ENCODE measurements at places on chromosomes 3 and 15.

- no peaks in the 10 kb centered on the region for H3K36me3 ChIP-seq
- no peak for DNase-seq
- no peak overlapping the region for H3K27ac ChIP-seq
- H3K4me3 ChIP-seq: no peak overlapping the region
- no peaks in the 10 kb centered on the region for H3K4me1 ChIP-seq
- H3K27me3 ChIP-seq: peaks cover 5% of the 10 kb centered on the region
Measured at GRCh38 chr15:40245666-40246450, 7.0 kb downstream of the PAK6 start.

DNA sequence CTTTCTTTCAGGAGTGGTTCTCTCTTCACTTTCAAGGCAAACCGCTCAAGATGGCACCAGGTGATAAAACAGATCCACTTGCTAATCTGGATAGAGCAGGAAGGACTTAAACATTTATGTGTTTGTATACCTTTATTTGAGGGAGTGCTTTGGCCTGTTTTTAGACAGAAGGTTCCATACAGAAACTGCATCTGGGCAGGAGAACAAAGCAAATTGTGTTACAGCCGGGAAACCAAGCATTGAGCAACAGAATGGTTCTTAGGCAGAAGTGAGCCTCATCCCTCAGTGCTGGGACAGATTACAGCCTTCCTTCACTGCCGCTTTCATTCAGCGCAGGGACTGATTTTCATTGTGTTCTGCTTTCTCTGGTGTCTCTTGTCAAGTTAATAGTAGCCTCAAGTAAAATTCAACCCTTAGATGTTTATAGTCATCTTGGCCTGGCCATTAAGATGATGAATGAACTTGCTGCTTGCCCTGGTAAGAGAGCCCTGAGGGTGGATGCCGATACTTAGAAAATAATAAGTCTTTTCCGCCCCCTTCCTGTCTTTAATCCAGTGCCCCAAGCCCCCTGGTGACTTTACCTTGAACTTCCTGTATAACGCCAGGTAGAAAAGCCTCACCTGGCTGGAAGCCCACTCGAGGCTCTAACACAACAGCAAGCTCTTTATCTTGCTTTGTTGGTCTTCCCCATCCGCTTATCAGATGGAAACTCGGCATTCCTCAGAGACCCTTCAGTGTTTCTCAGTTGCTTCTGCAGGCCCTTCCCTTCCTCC, 168.0 kb upstream of the CTDSPL start:
- no peak overlapping the region for H3K4me3 ChIP-seq
- no peak for DNase-seq
- no peaks in the 10 kb centered on the region for H3K36me3 ChIP-seq
- no peaks in the 10 kb centered on the region for H3K4me1 ChIP-seq
- H3K27me3 ChIP-seq: peaks cover 8% of the 10 kb centered on the region

DNA sequence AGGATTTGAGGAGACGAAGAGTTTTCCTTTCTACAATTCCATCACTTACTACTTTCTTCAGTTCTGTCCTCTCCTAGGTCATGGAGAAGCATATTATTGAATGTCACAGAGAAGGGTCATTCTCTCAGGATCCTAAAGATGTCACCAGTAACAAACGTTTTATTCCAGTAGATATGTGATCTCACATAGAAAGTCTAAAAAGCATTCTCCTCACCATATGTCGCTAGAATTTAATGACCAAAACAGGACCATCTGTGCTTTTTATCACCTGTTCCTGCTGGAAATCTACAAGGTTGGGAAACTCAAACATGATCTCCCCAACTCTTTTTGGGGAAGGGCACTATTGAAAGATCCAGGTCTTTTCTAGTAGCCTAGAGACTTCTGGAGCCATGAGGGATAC, 24.0 kb upstream of the FRMD5 start:
- DNase-seq: no peak
- peaks cover 4% of the 10 kb centered on the region for H3K4me1 ChIP-seq
- H3K36me3 ChIP-seq: no peaks in the 10 kb centered on the region
- no peak overlapping the region for H3K4me3 ChIP-seq
- peaks cover 22% of the 10 kb centered on the region for H3K27me3 ChIP-seq

DNA sequence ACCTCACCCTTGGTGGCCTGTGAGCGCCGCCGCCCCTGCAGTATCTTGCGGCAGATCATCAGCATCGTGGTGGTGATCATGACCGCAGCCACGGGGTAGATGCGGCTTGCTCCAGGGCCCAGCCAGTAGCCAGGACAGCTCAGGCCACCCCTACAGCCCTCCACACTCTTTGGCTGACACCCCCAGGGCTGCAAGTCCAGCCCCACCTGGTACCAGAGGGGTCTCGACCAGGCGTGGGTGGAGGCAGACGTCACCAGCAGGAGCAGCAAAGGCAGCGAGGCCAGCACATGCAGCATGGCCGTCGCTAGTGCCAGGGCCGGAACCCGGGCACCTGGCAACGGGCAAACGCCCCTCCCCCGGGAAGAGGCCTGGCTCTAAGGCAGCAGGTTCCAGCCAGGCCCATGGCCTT, at the start of gene TMEM89:
Gene TMEM89, minus strand, starts transcription at position 309 of the 409 bp plus-strand sequence. Its CDS starts 13 bp downstream, at position 296.
- no peaks in the 10 kb centered on the region for H3K27me3 ChIP-seq
- H3K4me1 ChIP-seq: peaks cover 11% of the 10 kb centered on the region
- DNase-seq: no peak
- peaks cover 33% of the 10 kb centered on the region for H3K36me3 ChIP-seq
- no peak within 1 kb of the TSS for H3K4me3 ChIP-seq

DNA sequence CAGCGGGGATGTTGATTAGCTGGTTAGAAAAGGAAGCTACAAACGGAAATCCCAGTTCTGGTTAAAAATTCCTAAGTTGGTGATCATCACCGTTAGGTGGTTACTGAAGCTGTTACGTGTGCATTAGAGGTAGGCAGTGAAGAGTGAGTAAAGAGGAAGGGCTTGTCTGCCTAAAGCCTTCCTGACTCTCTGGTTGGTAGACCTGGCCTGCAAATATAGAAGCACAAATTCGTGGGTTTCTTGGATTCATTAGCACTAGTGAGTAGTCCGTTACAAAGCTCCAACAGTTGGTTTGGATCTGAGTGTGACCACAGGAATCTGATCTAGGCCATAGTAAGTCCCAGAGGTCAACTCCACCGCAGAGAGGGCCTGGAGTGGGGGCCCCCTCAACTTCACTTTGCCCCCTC, 174.0 kb upstream of the TP63 start:
- DNase-seq: no peak
- no peaks in the 10 kb centered on the region for H3K27me3 ChIP-seq
- H3K27ac ChIP-seq: no peak overlapping the region
- no peak overlapping the region for H3K4me3 ChIP-seq
- peaks cover 4% of the 10 kb centered on the region for H3K4me1 ChIP-seq

GRCh38 chr3:190581041-190581541, 67.2 kb downstream of the IL1RAP start:
- H3K27ac ChIP-seq: peak overlapping the region; percentile 65
- H3K36me3 ChIP-seq: peaks cover 54% of the 10 kb centered on the region
- peaks cover 64% of the 10 kb centered on the region for H3K4me1 ChIP-seq
- H3K27me3 ChIP-seq: no peaks in the 10 kb centered on the region
- H3K4me3 ChIP-seq: peak overlapping the region; percentile 44

DNA sequence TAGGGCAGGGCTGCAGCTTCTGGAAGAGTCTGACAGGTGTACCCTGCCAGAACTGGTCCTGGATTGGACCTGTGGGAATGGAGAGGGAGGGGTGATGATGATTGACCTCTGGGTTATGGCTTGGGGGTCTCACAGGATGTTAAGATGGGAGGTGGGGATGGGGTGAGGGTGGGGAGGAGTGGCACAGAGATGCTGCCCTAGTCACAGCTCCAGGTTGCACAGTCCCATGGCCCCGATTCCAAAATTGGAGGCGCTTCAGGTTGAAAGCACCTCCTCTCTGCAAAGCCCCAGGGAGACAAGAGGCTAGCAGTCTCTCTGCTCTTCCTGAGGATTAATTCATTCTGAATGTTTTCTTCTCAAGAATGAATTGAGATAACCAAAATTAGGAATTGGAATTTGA, 101.4 kb downstream of the FAM43A start:
- H3K36me3 ChIP-seq: no peaks in the 10 kb centered on the region
- H3K4me3 ChIP-seq: no peak overlapping the region
- H3K27ac ChIP-seq: no peak overlapping the region
- no peaks in the 10 kb centered on the region for H3K4me1 ChIP-seq
- peaks cover 8% of the 10 kb centered on the region for H3K27me3 ChIP-seq

DNA sequence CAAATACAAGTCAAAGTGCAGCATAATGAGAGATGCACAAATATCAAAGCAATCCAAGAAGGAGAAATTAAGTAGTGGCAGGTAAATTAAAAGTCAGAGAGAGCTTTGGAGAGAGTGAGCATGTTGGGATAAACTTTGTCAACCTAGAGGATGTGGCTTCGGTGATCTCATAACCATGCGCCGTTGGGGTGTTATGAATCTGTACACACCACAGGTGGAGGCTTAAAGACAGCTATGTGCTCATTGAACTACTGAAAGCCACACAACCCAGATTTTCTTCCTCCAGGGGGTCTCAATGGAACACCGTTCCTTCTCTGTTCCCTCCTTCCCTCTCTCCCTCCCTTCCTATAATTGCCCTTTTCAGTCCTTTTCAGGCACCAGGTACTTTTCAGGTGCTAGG, 52.0 kb downstream of the SUCNR1 start:
- H3K4me3 ChIP-seq: no peak overlapping the region
- H3K27ac ChIP-seq: no peak overlapping the region
- H3K27me3 ChIP-seq: peaks cover 4% of the 10 kb centered on the region

- H3K27me3 ChIP-seq: no peaks in the 10 kb centered on the region
- DNase-seq: peak; percentile 10
- H3K4me1 ChIP-seq: peaks cover 29% of the 10 kb centered on the region
Measured at GRCh38 chr3:14988988-14989394, 41.6 kb downstream of the NR2C2 start.

GRCh38 chr3:143753006-143753405, 95.3 kb downstream of the SLC9A9 start:
- H3K36me3 ChIP-seq: peaks cover 3% of the 10 kb centered on the region

- H3K27me3 ChIP-seq: no peaks in the 10 kb centered on the region
- H3K36me3 ChIP-seq: peaks cover 3% of the 10 kb centered on the region
- DNase-seq: no peak
- H3K4me3 ChIP-seq: no peak overlapping the region
- no peak overlapping the region for H3K27ac ChIP-seq
Measured at GRCh38 chr15:82995938-82996337, 9.9 kb downstream of the RAMAC start.

GRCh38 chr3:13348661-13349396, 71.3 kb downstream of the NUP210 start:
- peaks cover 73% of the 10 kb centered on the region for H3K36me3 ChIP-seq
- H3K27me3 ChIP-seq: no peaks in the 10 kb centered on the region
- H3K4me3 ChIP-seq: no peak overlapping the region
- no peak for DNase-seq
- peak overlapping the region; percentile 78 for H3K27ac ChIP-seq
- H3K4me1 ChIP-seq: peaks cover 48% of the 10 kb centered on the region

DNA sequence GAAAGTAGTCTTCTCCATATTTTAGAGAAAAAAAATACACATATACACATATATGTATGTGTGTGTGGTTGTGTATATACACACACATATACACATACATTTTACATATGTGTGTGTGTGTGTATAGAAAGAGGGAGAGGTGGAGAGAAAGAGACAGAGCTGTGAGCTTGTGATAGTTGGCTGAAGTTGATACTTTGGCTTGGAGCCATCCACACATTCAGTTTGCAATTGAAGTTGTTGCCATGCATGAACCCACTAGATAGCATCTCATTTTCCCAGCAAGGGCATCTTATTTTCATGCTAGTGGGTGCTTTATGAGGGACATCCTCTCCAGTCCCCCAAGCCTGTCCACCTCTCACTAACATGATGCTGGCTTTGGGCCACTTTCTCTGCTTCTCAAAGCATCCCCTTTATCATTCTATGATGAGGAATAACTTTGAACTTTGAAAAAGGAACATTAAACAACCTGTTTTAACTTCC, 228.6 kb downstream of the ZNF621 start:
- H3K4me3 ChIP-seq: no peak overlapping the region
- no peaks in the 10 kb centered on the region for H3K27me3 ChIP-seq
- no peak overlapping the region for H3K27ac ChIP-seq

DNA sequence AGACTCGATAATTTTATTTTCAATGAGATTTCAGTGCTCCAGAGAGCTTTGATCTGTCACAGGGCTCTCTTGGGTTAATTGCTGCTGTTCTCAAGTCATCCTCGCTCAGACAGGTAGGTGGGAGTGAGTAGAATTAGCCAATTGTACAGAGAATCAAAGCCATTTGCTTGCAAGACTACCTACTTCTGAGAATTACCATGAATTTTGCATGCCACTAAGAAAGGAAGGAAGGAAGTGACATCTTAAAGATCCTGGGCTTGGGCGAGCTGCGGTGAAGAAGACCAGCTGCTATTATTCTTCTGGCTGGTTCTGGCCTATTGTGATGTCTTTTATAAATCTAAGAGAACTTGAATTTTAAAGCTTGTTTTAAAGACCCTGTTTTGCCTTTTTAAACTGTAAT, 154.1 kb upstream of the LPP start:
- H3K4me3 ChIP-seq: peak overlapping the region; percentile 81
- H3K36me3 ChIP-seq: peaks cover 6% of the 10 kb centered on the region
- no peaks in the 10 kb centered on the region for H3K27me3 ChIP-seq

- H3K4me3 ChIP-seq: no peak overlapping the region
- H3K27me3 ChIP-seq: peaks cover 20% of the 10 kb centered on the region
- no peaks in the 10 kb centered on the region for H3K36me3 ChIP-seq
- DNase-seq: no peak
- H3K4me1 ChIP-seq: no peaks in the 10 kb centered on the region
- H3K27ac ChIP-seq: no peak overlapping the region
Measured at GRCh38 chr3:130826516-130827182, 67.2 kb upstream of the ATP2C1 start.

- no peaks in the 10 kb centered on the region for H3K27me3 ChIP-seq
- no peak overlapping the region for H3K4me3 ChIP-seq
- H3K4me1 ChIP-seq: no peaks in the 10 kb centered on the region
- H3K27ac ChIP-seq: no peak overlapping the region
- DNase-seq: no peak
Measured at GRCh38 chr15:35533130-35534110, 12.5 kb downstream of the DPH6 start.

DNA sequence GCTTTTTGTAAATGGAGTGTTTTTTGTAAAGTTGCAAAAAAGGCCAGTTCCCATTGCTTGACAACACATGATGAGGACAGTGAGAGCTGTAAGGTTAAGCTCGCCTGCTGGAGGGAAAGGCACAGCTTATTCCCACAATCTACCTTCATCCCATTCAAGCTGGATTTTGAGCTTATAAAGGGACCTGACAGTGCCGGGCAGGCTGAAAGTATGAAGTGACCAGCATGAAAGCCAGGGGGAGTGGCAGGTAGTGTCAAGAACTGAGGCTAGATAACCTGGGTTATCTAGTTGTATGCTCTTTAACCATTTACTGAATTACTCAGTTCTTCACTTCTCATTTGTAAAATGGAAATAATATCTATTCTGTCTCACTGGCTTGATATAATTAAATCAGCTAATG, 52.3 kb upstream of the KPNA4 start:
- DNase-seq: no peak
- no peak overlapping the region for H3K27ac ChIP-seq
- no peaks in the 10 kb centered on the region for H3K4me1 ChIP-seq
- no peaks in the 10 kb centered on the region for H3K36me3 ChIP-seq
- peaks cover 28% of the 10 kb centered on the region for H3K27me3 ChIP-seq
- no peak overlapping the region for H3K4me3 ChIP-seq

DNA sequence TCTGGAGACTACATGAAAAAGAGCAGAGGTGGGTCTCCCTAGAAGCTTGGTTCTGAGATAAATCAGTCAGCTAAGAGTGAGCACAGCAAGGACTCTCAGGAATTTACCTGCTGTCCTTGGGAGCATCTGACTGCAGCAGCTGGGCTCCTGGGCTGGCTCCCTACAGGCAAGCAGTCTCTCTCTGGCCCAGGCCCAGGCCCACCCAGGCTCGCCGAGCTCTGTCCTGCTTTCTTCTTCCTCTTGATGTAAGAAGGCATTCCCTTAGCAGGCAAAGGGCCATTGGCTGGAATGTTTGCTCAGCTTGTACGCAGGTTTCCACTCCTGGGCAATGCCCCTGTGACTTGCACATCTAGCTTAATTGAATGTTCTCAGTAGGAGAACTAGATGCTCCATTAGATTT, 4.3 kb upstream of the RBP2 start:
- H3K27ac ChIP-seq: no peak overlapping the region
- no peak for DNase-seq
- no peak overlapping the region for H3K4me3 ChIP-seq

Measured in T-helper 2 cell treated with Interferon-gamma antibody and Interleukin-4, amounts not matched to agents 5 μg/mL and 100 μg/mL, for 36 hours (primary cell).